Activated T-cell treated with anti-CD3 and anti-CD28 coated beads, Interleukin-2, amount 50 U/mL, for 72 hours (primary cell): ENCODE measurements at places on chromosomes 6 and 20.
A peak's percentile ranks its signal among the peaks of the same experiment; 100 is the strongest.

DNA sequence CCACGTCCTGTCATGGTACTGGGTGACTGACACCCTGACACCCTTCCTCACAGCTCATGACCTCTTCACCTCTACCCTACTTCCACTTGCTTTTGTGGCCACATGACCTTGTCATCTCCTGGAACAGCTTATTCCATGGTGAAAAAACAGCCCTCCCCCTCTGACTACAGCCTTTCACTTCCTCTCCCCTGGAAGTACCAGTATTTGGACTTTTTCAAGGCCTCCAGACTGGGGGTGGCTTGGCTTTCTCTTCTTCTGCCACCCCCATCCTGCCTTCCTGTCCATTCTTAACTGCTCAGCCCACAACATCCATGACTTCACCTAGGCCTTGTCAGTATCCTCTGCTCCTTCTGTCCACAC, 168.4 kb downstream of the CARMIL1 start:
- DNase-seq, result no peak

- no peak for DNase-seq
Observed at GRCh38 chr6:7546020-7546369, 4.5 kb downstream of the DSP start.

DNA sequence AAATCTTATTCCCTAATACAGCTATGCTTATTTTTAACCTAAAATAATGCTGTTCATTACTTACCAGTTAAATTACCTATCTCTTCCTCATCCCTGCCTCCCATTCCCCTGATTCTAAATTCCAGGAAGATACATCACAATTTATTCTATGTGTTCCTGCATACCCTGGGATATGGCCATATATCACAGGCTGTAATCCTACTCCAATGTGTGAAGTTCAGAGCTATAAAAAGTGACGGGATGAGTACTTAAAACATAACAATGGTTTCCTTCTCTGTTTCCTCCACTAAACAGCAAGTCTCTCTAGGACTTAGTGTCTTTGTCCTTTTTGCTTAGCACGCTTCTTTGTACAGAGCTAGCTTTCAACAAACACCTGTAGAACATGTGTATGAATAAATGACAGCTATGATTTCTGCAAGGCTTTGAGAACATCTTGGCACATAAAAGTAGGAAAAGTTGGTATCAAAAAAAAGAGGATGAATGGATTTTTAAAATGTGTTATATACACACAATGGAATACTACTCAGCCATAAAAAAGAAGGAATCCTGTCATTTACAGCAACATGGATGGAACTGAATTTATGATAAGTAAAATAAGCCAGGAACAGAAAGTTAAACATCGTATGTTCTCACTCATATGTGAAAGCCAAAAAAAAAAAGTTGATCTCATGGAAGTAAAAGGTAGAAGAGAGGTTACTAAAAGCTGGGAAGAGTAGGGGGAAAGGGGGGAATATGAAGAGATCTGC, 45.8 kb downstream of the SESN1 start:
- no peak for DNase-seq

DNA sequence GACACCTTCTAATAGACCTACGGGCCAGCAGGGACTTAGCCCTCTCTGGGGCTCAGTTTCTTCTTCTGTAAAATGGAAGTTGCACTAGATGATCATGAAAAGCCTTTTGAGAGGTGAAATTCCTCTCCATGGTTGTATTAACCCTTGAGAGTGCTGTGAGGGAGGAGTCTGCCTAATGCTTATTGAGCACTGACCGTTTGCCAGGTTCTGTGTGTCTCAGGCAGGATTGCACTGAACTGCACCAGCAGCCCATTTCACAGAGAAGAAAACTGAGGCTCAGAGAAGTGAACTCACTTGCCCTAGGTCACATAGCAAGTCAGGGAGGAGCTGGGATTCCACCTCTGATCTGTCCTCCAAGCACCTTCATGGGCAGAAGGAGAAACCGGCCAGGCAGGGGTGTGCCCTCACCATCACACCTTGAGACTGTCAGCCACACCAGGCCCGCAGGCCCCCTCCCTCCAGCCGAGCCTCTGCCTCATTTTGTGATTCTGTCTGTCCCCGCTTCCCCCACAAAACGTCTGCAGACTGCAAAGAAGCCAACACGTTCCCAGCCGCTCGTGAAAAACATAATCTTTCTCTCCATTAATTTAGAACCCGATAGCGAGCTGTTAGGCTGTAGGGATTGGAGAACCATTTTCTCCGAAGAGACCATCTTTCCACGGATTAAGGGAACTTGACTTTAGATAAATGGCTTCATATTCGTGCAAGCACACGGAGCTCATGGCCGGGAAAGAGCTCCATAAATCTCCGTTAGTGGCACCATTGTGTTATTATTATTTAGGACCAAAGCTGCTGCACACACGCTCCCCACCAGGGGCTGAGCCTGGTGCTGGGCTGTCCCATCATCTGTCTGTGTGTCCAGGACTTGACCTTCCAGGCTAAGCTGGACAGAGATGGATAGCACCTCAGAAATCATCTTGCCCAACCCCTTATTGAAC, 46.0 kb downstream of the KIAA1755 start:
- DNase-seq, result no peak

DNA sequence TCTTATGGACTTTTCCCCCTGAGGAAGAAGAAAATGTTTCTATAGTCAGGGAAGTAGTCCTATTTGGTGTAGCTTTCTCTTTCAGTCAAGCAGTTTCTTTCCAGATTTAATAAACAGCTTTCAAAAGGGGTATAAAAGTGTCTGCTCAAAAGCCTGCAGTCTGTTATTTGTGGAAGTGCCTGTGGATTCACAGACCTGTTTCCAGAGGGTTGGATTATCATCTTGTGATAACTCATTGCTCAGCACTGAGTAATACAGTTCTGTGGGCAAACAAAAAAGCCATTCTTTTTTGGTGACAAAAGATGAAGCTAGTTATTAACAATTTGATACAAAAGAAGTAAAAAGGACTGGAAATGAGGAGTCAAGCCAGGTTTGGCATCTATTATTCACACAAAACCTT, 358.2 kb upstream of the ID4 start:
- no peak for DNase-seq

DNA sequence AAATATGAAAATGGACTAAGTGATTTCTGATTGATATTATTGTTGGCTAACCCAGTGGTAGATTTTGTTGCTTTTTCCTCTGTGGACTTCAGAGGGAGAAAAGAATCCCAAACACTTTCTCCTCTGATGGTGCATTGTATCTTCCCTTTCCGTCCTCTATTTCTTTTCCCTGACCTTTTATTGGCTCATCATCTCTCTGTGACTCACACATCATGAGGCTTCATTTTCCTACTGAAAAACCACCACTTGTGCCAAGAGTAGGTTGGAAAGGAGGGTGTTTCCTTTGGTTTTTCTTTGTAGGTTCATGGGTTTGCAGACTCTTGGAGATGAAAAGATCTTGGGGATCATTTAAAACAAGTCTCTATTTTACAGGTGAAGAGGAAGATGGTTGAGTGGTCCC, 311.7 kb upstream of the JAG1 start:
- DNase-seq, result no peak

DNA sequence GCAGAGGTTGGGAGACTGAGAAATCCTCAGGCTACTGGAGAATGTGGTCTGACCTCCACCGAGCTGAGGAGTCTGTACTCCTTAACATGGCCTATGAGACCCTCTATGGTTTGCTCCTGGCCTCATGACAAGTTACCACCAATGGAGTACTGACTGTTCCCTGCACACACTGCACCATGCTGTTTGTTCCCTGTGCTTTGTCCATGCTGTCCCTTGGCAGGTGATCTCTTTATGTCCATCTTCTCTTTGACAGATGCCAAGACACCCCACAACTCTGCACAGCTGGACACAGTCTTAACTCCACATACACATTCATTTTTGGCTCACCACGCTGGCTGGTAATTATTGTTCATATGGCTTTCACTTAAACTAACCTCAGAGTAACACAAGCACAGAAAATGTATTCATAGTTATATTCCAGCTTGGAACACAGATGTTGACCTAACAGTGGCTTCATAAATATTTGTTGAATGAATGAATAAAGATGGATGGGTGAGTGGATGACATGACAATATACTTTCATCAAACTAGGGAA, 258.0 kb downstream of the ATXN1 start:
- DNase-seq, result no peak

GRCh38 chr20:20821484-20822260, 109.2 kb upstream of the RALGAPA2 start:
- DNase-seq, result no peak

DNA sequence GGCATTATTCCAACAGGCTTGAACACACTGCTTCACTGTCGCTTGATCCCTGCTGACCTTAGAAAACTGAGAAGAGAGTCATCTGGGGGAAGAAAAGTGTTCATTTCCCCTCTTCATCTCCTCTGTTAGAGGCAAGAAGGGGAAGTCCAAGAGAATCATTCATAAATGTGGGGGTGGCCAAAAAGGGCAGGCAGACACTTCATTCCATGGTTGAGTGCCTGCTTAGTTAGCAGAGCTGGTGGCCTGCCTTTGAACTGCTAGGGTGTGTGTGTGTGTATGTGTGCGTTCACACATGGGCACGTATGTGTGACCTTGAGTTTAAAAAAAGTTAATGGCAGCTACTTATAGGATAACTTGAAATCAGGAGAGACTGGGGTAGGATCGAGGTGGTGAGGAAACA, 39.4 kb upstream of the RFPL4B start:
- DNase-seq, result no peak

GRCh38 chr6:144637541-144637940, 352.4 kb downstream of the UTRN start:
- no peak for DNase-seq

- no peak for DNase-seq
Observed at GRCh38 chr6:98200084-98200483, 634.3 kb upstream of the POU3F2 start.

GRCh38 chr6:41637194-41638001, 870 bp upstream of the MDFI start:
- no peak for DNase-seq

DNA sequence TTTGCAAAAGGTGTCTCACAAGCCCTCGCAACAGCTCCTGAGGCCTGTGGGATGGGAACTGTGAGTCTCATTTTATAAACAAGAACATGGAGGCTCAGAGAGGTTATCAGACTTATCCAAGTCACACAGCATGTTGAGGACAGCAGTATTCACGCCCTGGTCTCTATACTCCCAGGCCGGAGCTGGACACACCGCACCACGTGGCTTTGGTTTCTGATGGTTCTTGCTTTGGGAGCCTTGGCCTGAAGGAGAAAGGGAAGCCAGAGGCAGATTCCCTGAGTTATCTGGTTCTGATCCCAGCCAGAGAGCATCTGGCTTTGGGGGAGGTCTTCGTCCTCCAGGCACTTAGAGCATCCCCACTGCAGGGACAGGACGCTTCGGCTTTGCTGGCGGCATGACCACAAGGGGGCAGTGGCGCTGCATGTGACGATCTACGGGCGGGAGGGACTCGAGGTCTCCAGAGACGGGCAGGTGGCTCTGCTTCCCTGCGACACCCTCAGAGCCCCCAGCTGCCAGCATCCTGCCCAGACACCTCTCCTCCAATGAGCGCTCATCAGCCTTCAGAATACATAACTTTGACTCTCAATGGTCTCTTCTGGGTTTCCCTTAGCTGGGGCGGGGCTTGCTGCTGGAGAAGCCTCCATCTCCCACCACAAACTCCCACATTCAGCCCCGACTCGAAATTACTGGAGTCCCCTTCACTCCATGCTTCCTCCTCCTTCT, 51.4 kb upstream of the SAYSD1 start:
- peak; percentile 87 for DNase-seq

DNA sequence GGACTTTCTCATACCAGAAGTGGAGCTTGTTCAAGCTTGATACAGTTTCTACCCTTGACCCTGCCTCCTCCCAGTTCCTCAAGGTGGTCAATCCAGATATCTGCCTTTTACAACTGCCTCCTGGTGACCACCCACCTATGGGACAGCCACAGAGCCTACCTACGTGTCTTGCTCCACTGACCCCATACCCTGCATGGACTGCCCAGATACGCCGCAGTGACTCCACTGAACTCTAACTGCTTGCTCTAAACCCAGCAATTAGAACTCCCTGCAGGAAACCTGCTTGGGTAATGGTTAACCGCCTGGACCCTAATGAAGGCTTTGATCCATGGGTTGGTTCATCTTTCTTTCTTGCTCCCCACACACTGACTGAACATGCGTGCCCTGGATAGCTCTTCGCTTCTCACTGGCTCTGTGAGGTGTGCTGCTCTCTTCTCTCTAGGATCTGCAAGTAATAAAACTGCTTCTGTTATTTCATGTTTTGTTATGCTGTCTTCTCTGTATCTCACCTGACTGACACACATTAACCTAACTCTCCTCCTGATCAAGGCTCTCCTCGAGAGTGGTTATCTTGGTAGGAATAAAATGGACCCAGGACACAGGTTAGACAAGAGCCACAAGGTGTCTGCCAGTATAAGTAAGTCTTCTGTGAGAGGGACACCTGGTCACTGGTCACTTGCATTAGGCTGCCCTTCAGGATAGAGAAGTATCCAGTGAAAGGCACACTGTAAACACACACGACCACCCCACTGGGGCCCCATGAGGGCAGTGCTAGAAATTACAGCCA, 79.2 kb downstream of the CHD6 start:
- no peak for DNase-seq
